Stimulated activated CD4-positive, alpha-beta T cell treated with anti-CD3 and anti-CD28 coated beads, Interleukin-15, amount 100 ng/mL, for 48 hours (primary cell): ENCODE measurements at places on chromosomes 7 and 10.

DNA sequence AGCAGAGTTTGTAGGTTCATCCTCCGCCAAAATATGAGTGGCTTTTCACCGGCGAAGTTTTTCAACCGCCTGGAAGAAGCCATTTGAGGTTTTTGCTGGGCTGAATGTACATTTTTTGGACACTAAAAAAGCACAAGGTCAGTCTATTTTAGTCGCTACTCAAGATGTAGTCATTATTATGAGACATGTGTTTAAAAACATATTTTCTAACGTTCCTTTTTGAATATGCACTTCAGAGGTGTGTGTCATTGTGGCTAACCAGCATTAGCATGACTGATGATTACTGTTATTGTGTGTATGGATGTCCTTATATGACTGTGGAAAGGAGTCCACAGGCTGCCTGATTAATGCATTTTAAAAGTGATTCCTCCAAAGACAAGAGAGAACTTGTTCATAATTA is 605.4 kb downstream of the INHBA start:
- no peak for DNase-seq

DNA sequence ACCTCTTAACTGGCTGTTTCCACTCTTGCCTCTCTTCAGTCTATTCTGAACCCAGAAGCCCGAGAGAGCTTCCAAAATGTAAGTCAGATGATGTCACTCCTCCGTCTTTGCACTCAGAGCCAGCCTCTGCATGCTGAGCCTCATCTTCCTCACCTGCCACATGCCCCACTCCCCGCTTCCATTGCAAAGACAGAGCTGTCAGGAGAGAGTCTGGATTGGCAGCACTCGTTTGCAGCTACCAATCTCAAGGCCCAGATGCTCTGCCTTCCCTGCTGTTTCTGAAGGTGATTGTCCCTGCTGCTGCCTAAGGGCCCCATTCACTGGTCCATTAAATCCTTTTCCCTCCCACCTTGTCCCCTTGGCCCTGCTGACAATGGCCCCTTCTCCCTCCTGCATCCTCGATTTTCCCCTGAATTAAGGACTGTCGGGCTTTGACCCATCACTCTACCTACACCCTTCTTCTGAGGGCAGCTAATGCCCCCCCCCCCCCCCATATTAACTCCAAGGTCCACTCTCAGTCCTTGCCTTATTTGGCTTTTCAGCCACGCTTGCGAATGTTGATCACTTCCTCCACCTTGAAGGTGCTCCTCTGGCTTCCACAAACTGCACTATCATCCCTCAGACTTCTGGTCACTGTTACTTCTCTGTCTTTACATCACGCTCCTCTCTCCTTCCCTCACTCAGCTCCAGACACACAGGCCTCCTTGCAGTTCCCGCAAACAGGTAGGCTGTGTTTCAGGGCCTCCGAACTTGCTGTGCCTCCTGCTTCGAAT is 98.5 kb downstream of the CHN2 start:
- DNase-seq, result no peak

GRCh38 chr10:88693392-88694020 is 12.5 kb upstream of the LIPK start:
- no peak for DNase-seq

GRCh38 chr7:36456548-36456947 is 66.9 kb downstream of the ANLN start:
- DNase-seq, result no peak

GRCh38 chr7:127782075-127782474 is 130.1 kb downstream of the SND1 start:
- no peak for DNase-seq

- DNase-seq, result no peak
These were observed at the start of gene MKX for GRCh38 chr10:27745732-27746396. MKX (minus strand) TSS chr10:27745819; CDS start chr10:27743415, 2,404 bp downstream.

GRCh38 chr7:86094166-86094669 is 549.5 kb upstream of the GRM3 start:
- no peak for DNase-seq

- no peak for DNase-seq
These were observed 245.7 kb downstream of the CCSER2 start for GRCh38 chr10:84574102-84574501.

- peak; percentile 36 for DNase-seq
These were observed 36.6 kb upstream of the SRGN start for GRCh38 chr10:69051303-69051702.

GRCh38 chr7:99693427-99694200 is 13.8 kb upstream of the CYP3A5 start:
- DNase-seq, result no peak
